ENCODE measurements at places on chromosomes 4 and X.

- DNase-seq, result peak; percentile 13
Observed at GRCh38 chr4:3291969-3292570, 751 bp upstream of the RGS12 start.

DNA sequence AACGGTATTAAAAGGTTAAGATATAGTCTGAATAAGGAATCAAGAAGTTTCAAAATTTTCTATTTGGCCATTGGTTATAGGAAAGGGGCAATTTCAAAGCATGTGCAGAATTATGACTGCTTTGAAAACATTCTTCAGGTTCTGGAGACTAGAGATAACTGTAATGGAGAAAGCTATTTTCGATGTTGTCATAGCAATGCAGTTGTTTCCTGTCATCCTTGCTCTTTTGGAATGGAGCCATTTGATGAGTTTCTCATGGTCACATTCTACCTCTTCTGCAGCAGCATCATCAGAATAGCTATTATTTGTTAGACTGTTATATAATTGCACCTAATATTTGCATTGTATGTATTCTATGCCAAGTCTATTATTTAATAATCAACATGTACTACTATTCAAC is 368.2 kb upstream of the NR3C2 start:
- DNase-seq, result no peak

DNA sequence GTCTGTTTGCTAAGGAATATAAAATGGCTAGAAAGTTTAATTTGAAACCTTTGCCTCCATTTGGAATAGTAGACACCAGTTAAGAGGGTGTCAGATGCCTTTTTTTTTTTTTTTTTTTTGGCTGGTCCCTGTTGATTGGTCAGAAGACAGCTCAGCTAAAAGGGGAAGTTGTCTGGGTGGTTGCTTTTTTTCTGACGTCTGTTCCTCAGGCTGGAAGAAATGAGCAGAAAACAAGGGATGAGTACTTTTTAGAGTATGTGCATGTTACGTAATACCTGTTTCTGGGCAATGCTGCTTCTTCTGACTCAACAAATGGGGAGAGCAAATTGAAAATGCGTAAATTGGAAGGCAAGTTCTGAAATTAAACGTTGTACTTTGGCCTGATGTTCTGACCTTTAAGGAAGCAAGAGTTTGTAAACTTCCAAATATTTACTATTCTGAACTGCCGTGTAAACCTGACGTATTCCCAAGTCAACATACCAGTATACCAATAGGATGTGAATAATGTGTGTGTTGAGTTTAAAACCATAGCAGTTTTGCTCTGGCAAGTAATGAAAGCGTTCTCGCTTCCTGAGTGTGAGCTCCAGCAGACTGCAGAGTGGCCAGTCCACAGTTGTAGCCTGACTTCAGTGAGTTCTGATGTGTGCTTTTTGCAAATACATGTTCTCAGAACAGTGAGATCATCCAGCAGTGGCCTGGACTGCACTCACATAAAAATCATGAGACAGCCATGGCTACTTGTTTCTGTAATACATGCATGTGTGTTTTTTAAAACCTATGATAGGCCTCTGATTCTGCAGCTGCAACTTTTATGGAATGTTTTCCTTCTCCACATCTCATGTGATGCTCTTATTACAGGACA is 1.7 kb downstream of the SAT1 start:
- peak; percentile 84 for DNase-seq

DNA sequence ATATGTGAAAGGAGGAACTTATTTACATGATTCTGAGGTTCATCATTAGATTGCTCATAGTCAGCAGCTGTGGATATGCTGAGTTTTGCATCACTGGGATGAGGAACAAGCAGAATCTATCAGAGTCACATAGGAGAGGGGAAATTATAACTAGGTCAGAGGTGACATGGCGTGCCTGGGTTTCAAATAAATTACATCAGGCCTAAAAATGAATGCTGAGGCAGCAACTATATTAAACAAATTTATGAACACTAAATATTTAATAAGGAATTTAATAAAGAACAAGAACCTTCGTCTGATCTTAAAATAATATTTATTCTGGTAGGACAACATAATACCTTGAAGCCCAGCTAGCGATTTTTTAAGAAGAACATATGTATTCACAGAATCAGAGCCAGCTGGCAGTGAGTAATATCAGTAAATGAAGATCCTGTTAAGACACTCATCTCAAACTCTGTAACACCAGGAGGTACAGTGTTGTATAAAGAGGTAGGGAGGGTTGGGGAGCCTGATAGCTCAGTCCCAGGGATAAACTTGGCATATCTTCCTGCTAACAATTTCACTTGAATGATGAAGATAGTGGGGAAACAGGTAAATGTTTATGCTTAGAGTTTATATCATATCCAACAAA is 60.9 kb upstream of the HS3ST1 start:
- DNase-seq, result no peak

- no peak for DNase-seq
Observed at GRCh38 chr4:113820108-113820507, 58.6 kb upstream of the CAMK2D start.

- peak; percentile 31 for DNase-seq
Observed at GRCh38 chr4:86441175-86441936, 81.5 kb upstream of the MAPK10 start.

GRCh38 chrX:79035421-79035820 is 90.2 kb downstream of the P2RY10 start:
- DNase-seq, result no peak

- no peak for DNase-seq
Observed at GRCh38 chr4:88793475-88793874, 95.8 kb upstream of the NAP1L5 start.

GRCh38 chr4:87108142-87108546 is 112.3 kb downstream of the KLHL8 start:
- peak; percentile 67 for DNase-seq

- no peak for DNase-seq
Observed at GRCh38 chr4:98950925-98951324, 22.0 kb upstream of the EIF4E start.

DNA sequence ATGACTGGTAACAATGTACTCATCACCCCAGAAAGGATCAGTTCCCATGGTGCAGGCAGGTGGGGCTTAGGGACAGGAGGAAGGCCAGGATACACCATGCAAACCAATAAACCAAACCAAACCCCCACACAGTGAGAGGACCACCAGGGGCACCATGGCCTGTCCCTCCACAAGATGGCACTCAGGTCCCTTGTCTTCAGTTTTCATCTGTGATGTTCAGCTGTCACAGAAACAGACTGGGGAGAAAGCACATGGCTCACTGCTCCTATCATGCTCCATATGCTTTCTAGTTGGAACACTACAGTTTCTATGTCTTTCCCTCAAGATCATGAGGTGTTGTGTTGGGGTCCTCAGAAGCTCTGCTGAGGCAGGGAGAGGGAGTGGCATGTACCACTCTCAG is 10.1 kb downstream of the HS3ST1 start:
- DNase-seq, result no peak

DNA sequence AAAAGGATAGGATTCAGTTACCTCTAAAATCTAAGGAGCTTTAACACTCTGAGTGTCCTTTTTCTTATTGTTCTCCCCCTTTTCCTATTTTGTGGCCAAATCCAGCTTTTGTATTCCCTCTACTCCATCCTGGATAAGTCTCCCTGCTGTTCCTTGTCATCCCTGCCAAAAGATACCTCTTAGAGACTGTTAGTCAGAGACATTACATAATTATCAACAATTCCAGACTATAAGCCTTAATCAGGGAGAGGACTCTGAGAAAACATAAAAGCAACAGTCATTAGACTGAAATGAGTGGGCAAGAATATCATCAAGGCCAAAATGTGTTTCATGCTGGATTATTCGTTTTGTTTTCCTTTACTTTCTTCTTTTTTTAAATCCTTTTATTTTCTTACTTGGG is 206.9 kb downstream of the FAM47B start:
- no peak for DNase-seq

DNA sequence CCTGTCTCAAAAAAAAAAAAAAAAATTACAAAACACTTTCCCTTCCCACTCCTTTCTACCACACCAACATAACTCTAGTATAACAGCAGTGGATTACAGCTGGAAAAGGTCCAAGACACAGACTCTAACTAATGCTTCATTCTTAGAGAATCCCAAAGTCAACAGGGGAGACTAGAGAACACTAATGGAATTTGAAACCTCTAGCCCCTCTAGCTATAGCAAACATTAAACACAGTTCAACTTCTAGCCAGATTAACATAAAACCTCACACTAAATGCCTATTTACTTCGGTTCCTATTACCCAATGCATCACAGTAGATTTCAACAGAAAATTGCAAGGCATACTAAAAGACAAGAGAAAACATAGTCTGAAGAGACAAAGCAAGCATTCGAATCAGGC is 10.5 kb upstream of the DHX15 start:
- no peak for DNase-seq

GRCh38 chr4:26144526-26145155 is 176.2 kb upstream of the RBPJ start:
- no peak for DNase-seq

GRCh38 chrX:150058728-150059127 is 120.4 kb upstream of the EOLA2 start:
- DNase-seq, result peak; percentile 18

DNA sequence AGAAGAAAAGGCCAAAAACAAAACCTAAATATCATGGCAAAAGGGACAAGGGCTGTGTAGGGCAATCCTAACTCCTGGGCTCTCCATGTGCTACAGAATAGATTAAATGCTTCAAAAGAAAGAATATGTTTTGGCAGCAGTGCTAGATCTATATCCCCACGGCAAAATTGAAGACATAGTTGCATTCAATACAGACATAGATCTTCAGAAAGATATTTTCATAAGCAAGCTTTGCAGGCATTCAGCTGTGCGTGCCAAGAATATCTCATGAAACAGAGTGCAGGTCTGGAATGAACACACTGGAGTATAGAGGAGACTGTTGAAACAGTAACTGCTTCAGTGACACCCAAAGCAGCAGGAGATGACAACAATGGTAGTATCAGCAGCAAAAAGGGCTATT is 1476.9 kb downstream of the ARAP2 start:
- DNase-seq, result no peak

DNA sequence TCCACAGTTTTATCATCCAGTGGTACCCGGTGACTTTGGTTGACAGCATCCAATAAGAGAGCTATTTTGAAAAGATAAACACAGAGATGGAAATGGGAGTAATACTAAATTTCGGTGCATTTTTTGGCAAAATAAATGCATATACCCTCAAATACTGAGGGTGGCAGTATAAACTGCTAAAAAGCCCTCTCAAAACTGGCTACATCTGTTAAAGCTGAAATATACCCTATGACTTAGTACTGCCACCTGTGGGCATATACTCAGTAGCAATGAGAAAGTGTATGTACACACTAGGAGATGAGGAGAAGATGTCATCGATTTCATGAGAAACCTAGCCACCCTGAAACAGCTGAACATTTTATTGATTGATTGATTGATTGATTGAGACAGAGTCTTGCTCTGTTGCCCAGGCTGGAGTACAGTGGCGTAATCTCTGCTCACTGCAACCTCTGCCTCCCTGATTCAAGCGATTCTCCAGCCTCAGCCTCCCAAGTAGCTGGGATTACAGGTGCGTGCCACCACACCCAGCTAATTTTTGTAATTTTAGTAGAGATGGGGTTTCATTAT is 12.2 kb upstream of the TMEM128 start:
- DNase-seq, result peak; percentile 62

DNA sequence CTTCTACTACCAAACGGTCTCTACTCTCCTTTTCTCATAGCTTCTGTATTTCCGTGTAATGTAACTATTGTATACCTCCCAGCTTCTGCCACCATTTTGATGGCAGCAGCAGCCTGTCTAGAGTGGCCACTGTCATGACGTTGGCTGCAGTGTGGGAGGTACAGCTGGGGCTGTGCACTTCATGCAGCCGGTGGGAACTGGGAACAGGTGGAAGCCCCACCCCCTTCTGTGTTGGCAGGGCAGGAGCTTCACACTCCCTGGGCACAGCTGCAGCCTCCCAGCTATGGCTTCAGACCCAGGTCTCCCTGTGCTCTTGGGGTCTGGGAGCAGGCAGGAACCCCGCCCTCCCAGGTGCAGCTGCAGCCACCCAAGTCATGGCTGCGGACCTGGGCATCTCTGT is 49.8 kb upstream of the SEC24B start:
- no peak for DNase-seq

DNA sequence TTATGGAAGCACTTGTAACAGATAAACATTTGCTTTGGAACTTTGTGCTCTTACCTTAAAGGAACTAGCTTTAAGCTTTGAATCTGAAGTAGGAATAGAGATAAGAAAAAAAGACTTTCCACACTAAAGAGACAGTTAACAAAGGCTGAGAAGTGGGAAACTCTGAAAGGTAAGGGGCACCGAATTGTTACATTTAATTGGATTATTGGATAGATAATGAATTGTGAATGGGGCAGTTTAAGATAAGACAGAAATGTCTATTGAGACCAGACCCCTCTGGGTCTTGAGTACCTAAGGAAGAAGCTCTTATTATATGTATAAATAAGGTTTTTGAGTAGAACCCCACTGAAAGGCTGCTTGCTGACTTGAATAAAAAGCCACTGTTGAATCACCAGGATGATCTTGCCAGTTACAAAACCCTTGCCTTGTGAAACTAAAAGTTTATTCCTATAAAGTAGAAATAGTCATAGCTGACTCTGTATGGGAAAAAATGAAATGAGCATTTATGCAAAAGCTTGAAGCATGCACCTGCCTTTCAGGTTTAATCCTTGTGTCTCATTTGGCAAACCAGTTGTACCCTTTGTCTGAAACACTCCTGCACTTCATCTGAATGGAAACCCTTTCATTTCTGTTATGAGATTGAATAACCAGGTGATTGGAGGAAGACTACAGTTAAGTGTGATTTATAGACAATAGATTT is 423.2 kb downstream of the RPA4 start:
- peak; percentile 30 for DNase-seq

GRCh38 chr4:186887291-186887700 is 163.6 kb upstream of the FAT1 start:
- no peak for DNase-seq

DNA sequence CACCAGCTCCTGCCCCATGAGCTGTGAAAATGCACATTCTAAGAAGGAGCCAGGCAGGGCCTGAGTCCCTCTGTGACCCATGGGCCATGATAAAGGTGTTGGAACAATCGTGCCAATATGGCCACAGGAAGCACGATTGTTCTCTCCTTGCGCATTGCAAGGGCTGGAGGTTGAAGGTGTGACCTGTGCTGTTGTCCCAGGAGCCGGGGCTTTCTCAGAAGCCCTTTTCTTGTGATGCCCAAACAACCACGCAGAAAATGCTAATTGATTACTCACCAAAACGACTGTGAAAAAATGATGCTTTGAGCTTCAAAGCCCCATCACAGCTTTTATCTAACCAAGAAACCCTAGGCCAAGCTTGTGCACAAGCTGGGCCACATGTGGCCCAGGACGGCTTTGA is 33.8 kb downstream of the USP11 start:
- DNase-seq, result no peak
